ENCODE measurements at places on chromosomes 13 and 19. TPM values are rescaled to one million over a fixed set of nuclear protein-coding genes. Genes with fewer than 3 reads are reported as not detected.

SHISA2 gene
- 119 TPM for total RNA-seq

ZNF563 gene
- 0.63 TPM for total RNA-seq

F10 gene
- 4.2 TPM for total RNA-seq

NALCN gene
- 1.3 TPM for total RNA-seq

FGF22 gene
- total RNA-seq, result 0.16 TPM

Data from mesangial cell (primary cell).